Melanocyte of skin (primary cell): ENCODE measurements at places on chromosomes 13 and 19. TPM values are rescaled to one million over a fixed set of nuclear protein-coding genes. Genes with fewer than 3 reads are reported as not detected.

NEK5 gene
- under 0.01 and 0.15 TPM in 2 replicates for total RNA-seq

IQCN gene
- 0.31 and 0.33 TPM in 2 replicates for total RNA-seq

GJB6 gene
- not detected in 2 replicates for total RNA-seq

CLC gene
- total RNA-seq, result not detected in 2 replicates

CGB5 gene
- total RNA-seq, result not detected in 2 replicates

HSH2D gene
- total RNA-seq, result not detected in 2 replicates

DIRAS1 gene
- 2.4 and 3.3 TPM in 2 replicates for total RNA-seq

SHISA2 gene
- 5.7 and 13.4 TPM in 2 replicates for total RNA-seq

SIAH3 gene
- total RNA-seq, result not detected in 2 replicates

ZNF583 gene
- 4.8 and 7.6 TPM in 2 replicates for total RNA-seq

GFY gene
- total RNA-seq, result not detected in 2 replicates

CYP4F2 gene
- total RNA-seq, result not detected in 2 replicates

RNASEH2B gene
- total RNA-seq, result 47.0 and 55.4 TPM in 2 replicates
